ENCODE measurements at places on chromosomes 1 and 21.

- DNase-seq = no peak
Measured at GRCh38 chr21:34639250-34639649, 24.3 kb upstream of the RCAN1 start.

DNA sequence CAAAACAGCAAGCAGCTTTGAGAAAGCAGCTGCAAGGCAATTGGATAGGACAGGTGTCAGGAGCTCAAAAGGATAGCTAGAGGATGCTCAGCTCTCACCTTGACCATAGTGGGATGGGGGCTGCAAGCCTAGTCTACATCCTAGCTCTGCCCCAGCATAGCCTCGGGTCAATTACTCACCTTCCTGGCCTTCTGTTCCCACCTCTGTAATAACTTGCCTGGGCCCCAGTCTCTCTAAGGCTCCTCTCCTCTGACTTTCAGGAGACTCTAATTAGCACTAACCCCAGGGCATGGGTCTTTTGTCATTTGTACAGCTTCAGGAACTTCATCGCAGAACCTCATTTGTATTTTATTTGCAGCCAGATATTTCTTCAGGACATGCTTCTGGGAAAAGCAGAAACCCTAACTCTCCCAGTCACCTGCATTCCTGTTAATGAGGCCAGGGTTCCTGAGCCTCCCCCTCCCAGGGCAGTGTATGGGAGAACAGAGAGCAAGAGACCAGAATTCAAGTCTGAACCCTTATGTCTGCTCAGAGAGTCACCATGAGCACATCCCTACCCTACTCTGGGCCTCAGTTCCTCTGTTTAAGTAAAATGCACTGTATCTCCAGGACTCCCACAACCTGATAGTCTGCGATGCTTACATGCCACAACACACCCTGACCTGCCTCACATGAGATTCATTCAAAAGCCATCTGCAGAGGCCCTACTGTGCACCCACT is 108.1 kb downstream of the MATN1 start:
- DNase-seq = no peak

DNA sequence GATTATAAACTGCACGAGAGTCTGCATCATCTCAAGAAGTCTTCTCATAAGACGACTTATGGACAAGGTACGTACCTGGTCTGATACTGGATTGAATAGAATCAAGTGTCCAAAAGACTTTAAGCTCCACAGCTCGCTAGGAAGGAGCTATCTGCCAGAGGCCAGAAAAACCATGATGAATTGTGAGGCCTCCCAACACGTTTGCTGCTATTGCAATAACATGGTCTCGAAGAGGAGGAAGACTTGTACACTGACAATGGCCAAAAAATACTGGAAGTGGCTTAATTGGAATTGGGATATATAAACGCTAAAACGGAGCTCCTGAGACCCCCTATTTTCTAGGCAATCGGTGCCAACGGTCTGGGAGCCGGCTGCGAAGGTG is 534 bp downstream of the DNAJC28 start:
- DNase-seq = no peak

DNA sequence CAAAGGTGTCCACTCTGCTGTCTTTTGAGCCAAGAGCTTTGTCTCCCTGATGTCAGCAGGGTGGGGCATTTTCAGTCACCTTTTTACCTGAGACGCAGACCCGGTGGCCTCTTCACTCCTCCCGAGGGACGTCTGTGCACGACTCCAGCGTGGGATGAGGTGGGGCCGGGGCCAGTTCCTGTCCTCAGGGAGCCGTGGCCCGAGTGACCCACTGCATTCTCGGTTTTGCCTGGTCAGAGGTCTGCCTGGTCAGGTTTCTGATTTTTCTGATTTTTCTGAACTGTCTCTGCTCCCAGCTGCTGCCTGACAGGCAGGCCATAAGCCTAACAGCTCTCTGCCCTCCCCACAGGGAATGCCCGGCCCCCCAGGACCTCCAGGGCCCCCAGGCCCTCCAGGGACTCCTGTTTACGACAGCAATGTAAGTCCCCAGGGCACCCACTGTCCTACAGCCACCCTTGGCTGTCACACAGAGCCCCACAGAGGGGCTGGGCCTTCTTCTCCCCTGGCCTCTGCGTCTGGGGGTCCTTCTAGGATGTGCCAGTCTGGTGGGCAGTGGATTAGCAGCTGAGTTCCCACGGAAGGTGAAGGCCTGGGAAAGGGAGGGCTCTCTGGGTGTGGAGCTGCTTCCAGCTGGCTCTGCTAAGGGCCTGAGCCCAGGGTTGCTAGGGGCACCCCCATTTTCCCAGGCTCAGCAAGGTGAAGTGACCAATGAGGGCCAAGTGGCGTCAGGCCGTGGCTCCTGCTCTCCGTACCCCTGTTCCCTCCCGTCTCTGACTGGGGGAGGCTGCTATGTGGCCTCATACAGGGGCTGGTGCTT is 45.9 kb downstream of the SLC19A1 start:
- no peak for DNase-seq

GRCh38 chr1:178486100-178487069 is 10.4 kb downstream of the CLEC20A start:
- no peak for DNase-seq

- DNase-seq = peak; percentile 85
Measured at GRCh38 chr1:9626201-9626608, 25.3 kb upstream of the PIK3CD start.

- DNase-seq = peak; percentile 93
Measured at GRCh38 chr1:171741872-171742576, at the start of gene VAMP4. TSS of gene VAMP4 (minus strand) at chr1:171742065. CDS start at chr1:171738414, 3,651 bp downstream.

DNA sequence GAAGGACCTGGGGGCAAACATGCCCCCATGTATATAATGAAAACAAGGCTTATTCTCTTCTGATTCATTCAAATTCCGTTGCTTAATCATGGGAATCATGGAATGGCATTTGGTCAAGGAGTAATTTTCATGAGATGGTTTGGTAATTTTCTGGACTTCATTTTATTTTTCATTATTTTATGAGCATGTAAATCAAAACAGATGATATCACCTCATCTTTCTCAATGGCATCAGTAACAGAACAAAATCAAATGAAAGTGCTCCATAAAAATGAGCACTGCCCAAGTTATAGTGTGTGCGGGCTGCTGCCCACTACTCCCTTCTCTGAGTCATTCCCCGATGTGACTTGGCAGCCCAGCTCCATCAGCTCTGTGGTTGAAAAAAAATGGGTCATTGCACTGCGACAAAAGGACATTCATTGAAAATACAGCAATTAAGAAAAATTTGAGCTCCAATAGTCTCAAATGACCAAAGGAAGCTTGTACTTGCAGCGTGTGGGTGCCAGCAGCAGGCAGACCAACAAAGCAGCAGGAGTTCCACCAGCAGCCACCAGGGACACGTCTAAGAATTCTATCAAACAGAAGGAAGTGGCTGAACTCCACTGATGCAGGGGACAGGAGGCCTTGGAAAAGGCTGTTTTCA is 84.3 kb upstream of the VAV3 start:
- DNase-seq = no peak

GRCh38 chr1:4868521-4868920 is 214.1 kb downstream of the AJAP1 start:
- DNase-seq = no peak

DNA sequence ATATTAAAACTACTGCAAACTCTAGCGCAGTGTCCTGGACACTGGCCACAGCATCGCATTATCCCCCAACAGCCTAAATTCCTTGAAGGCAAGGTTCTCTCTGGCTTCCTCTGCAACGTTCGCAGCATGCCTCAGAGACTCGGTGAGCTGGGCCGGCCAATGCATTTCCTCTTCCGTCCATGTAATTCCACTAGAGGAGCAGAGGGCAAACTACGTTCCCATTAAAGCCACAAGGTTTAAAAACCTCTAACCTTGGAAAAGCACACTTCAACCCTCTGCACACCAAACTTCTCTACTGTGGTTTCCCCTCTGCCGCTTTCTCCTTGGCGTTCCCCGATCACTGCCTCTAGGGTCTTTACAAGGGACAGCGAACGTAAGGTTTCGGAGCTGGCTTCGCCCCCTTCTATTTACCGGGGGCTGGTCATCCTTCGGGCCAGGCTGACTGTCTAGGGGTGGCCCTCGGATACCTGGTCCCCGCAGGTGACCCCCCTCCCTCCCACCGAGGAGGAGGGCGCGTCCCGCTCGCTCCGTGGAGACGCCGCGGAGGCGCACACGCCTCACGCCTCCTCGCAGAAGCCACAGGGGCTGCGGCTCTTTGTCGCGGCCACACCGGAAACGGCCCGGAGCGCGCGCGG is 456 bp upstream of the SMYD2 start:
- DNase-seq = peak; percentile 19

GRCh38 chr1:53909946-53910345 is 16.0 kb downstream of the DIO1 start:
- no peak for DNase-seq

DNA sequence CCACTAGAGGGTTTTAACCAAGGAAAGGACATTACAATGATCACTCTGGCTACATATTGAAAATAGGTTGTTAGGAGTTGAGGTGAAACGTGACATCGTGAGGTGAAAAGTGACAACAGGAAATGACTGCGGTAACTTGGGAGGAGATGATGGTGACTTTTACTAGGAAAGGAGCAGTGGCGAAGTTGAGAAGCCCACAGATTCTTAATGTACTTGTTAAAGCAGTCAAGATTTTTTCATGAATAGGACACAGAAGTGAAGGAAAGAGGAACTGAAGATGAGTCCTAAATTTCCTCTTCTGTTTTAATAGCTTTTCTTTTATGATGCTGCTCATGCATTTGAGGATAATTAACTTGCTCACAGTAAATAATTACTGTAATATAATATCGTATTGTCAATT is 59.5 kb downstream of the OMA1 start:
- no peak for DNase-seq

- DNase-seq = no peak
Measured at GRCh38 chr1:210857705-210858104, 276.2 kb downstream of the KCNH1 start.

DNA sequence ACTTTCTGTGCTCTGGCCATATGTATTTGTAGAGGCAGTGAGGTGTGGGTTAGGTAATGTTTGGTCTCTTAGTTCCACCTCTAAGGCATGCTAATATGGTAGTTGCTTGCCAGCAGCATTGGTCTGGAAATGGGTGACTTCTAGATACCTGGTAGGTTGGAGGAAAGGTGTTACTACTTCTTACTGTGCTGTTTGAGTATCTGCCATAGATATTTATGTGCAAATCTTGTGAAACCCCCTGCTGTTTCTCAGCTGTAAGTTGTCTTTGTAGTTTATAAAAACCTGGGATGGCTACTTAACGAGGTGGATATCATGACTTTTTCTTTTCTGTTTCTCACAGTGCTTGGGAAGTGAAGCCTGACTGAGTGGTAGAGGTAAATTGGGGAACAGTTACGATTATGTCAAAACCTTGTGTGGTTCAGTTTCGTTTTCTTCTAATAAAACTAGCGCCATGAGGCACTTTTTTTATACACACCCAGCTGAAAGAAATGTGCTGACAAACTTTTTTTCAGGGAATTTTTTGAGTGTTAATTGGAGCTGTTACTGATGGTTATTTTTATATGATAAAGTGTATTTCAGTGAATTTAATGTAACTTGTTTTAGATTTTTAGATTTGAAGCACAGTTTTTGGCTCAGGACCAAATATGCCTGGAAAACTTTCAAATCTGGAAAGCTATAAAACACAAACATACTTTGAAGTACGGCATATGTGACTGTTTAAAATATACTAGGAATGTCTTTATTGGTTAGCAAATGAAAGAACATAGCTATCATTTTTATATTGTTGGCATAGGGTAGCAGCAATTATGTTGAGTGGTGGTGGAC is 42.1 kb downstream of the CAMSAP2 start:
- peak; percentile 3 for DNase-seq

- DNase-seq = no peak
Measured at GRCh38 chr1:86938450-86938849, 24.0 kb downstream of the HS2ST1 start.

DNA sequence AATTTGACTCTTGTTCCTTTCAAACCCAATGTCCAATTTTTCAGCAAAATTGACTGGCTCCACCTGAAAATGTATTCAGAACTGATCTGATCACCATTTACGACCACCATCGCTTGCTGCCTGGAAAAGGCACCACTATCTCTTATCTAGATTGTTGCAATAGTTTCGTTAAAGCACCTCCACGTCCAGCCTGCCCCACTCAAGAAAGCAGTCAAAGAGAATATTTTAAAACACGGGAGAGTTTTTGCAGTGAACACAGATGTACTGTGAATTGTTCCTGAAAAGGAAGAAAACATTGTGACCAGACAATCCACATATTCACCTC is 4.0 kb upstream of the OR11L1 start:
- no peak for DNase-seq

GRCh38 chr1:184954232-184954995 is 19.9 kb downstream of the NIBAN1 start:
- DNase-seq = no peak

DNA sequence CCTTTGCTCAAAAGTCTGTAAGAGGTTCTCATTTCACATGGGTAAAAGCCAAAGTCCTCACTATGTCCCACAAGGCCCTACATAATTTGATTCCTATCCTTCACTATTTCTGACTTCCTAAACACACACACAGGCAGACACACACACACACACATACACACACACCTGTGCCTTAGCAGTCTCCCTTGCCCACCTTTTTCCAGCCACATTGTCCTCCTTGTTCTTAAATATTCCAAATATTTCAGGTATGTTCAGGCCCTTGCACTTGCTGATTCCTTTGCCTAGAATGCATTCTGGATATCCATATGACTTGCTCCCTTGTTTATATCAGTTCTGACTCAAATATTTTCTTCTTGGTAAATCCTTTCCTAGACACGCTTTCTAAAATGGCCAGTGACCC is 54.6 kb downstream of the NTNG1 start:
- no peak for DNase-seq

- DNase-seq = no peak
Measured at GRCh38 chr1:65872301-65872700, 79.6 kb downstream of the PDE4B start.

DNA sequence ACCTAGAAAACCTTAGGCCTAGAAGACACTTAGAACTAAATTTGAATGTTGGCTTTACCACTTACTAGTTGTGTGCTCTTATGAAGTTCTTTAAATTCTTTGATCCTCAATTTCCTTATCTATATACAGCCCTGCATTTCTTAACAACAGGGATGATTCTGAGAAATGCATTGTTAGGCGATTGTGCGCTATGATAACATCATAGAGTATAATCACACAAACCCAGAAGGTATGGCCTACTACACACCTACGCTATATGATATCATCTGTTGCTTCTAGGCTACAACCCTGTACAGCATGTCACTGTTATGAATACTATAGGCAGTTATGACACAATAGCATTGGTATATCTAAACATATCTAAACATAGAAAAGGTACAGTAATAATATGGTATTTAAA is 137.4 kb downstream of the CHD1L start:
- DNase-seq = no peak

- DNase-seq = no peak
Measured at GRCh38 chr1:14750490-14750889, 152.0 kb downstream of the KAZN start.

- peak; percentile 83 for DNase-seq
Measured at GRCh38 chr1:161185282-161185682, 8.0 kb upstream of the B4GALT3 start.
